ENCODE measurements at places on chromosomes 5 and 9.

DNA sequence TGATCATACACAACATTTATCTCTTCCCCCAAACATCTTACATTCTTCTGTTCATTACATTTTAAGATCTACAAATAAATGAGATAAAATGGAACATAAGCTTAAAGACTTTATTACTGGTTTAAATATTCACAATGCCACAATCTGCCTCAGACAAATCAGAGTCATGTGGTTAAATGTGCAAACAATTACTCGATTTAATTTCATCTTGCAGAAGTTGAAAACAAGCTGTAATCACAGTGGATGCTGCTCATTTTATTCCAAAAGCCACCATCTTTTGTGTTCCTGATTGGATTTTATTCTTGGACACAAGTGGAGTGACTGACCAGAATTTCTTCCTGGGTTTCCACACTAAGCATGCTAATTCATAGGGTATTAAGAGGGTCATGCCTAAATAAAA, 33.2 kb downstream of the SPOCK1 start:
- no peak for DNase-seq

- no peak for DNase-seq
Measured at GRCh38 chr9:27183131-27183530, 74.1 kb downstream of the TEK start.

GRCh38 chr5:88875341-88876234, 7.4 kb downstream of the MEF2C start:
- no peak for DNase-seq

- DNase-seq, result peak; percentile 53
Measured at GRCh38 chr9:127612939-127613582, 984 bp downstream of the STXBP1 start.

- no peak for DNase-seq
Measured at GRCh38 chr9:72980600-72981265, 27.9 kb upstream of the ALDH1A1 start.

DNA sequence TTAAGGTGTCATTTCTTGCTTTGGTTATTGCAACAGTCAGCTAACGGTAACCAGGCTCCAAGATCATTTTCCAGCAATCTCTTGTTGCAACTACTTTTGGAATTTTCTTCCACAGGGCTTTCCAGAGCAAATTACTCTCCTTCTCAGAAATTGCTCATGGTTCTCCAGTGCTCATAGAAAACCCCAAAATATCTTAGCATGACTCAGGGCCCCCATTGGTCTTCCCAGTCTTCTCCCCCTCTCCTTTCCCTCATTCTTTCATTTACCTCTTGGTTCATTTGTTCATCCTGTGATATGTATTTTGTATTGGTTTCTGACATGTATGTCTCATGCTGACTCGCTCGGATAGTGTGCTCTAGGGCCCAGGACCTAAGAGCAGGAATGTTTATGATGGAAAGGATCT, 35.6 kb downstream of the WWC1 start:
- no peak for DNase-seq

DNA sequence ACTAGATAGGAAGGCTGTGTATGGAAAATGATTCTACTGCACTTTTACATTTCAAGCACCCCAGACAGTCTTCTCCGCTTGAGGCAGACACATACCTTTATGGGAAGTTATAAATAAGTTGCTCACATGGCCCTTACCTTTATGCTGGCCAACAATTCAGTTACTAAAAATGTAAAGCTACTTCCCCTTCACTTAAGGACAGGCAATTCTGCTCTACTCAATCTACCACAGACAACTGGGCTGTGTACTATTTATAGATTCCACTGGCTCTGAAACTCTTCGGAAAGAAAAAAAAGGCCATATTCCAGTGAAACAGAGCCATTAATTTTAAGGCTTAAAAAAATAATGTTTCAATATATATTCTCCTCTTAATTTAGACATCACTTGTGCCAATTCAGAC, 59.4 kb downstream of the ELAVL2 start:
- DNase-seq, result no peak

DNA sequence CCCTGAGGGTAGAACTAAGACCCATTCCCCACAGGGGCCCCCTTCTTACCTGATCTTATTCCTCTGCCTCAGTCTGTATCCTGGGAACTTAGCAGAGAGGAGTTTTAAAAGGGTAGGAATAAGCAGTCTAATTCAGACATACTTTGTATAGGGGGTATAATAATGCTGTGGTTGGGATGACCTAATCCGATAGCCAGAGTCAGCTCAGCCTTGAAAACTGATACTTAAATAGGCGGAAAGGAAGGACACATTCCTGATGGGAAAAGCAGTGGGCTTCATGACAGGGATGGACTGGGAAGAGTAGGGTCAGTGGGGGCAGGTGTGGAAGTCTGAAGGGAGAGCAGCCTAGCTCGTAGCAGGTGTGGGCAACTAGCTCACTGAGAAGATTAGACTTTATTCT, 52.2 kb upstream of the TESK1 start:
- DNase-seq, result no peak

DNA sequence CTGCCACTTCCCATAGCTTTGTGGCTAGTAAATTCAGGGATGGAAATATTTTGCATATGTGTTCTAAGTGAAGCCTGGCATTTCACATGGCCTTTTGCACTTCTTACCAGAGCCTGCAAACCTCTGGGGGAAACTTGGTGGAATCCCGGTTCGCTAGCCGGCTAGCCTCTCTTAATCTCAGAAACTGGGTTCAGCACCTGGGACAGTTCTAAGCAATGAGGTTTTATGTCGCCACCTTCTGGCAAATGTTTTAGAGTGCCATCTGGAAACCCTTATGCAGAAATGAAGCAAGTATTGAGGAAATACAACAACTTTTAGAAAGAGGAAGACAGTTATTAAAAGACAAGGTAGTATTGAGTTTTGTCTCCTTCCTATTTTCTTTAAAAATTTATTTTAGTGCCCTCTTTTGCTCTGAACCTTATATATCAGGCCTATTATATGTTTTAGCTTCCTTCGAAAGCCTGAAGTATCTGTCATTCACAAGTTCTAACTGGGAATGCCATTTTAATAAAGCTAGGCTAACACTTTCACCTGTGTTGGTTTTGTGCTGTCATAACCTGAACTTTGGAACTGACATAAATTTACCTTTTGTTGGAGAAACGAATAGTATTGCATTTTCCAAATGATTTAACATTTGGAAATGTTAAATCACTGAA, 963 bp upstream of the HTR1A start:
- DNase-seq, result peak; percentile 65

GRCh38 chr9:68851657-68852056, 146.6 kb downstream of the PIP5K1B start:
- no peak for DNase-seq

- DNase-seq, result no peak
Measured at GRCh38 chr5:96716716-96717115, 54.5 kb downstream of the CAST start.

All from activated CD4-positive, alpha-beta T cell treated with anti-CD3 and anti-CD28 coated beads, Interleukin-2, Interleukin-6, amounts not matched to agents 100 ng/mL and 50 ng/mL, durations not matched to agents 16 hours and 8 hours (primary cell).